K562 (cell line): ENCODE measurements at places on chromosomes 16 and 17. TPM values are rescaled to one million over a fixed set of nuclear protein-coding genes. Genes with fewer than 3 reads are reported as not detected.

The KRTAP17-1 gene
- total RNA-seq = not detected in 2 replicates

- H3K36me3 ChIP-seq = no peaks in the 10 kb centered on the region
- no peak overlapping the region for H3K27ac ChIP-seq
- H3K4me3 ChIP-seq = no peak overlapping the region
- DNase-seq = no peak
- H3K27me3 ChIP-seq = peaks cover 12% of the 10 kb centered on the region
- H3K4me1 ChIP-seq = no peaks in the 10 kb centered on the region
Observed at GRCh38 chr17:40718930-40719329, 15.4 kb upstream of the KRT24 start.

The ASGR2 gene
- 0.29 TPM in 1 of 2 replicates, not detected in the other for total RNA-seq

DNA sequence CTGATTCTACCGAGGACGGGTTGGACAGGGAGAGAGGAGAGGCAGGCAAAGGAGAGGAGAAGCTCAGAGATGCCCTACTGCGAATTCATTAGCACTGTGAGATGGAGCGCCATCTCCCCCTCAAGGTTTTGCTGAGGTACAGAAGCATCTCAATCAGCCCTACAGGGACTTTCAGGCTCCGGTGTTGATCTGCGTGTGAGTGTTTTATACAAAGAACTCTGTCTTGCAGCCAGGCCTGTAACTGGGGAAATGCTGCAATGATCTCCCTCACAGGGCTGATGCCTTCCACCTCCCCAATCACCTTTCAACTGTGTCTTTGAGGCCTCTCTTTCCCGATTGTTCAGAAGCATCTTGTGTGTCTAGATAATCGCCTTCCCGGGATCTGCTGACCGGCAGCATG, 74.8 kb downstream of the IRX6 start:
- no peak for DNase-seq
- no peak overlapping the region for H3K27ac ChIP-seq
- H3K4me3 ChIP-seq = no peak overlapping the region
- H3K27me3 ChIP-seq = peaks cover 9% of the 10 kb centered on the region

The SLC12A3 gene
- not detected in 2 replicates for total RNA-seq

GRCh38 chr17:78705071-78705470, 77.0 kb downstream of the CYTH1 start:
- no peak overlapping the region for H3K27ac ChIP-seq
- H3K36me3 ChIP-seq = peaks cover 35% of the 10 kb centered on the region; the same call in 1 of the 3 replicates
- peaks cover 5% of the 10 kb centered on the region; the same call in 1 of the 2 replicates for H3K4me1 ChIP-seq
- no peak for DNase-seq

The IRX3 gene
- not detected in 2 replicates for total RNA-seq

The SLC9A5 gene
- total RNA-seq = 2.5 and 3.1 TPM in 2 replicates

The CTRB1 gene
- 2.3 and 5.3 TPM in 2 replicates for total RNA-seq

The SPATA22 gene
- total RNA-seq = 0.33 TPM in 1 of 2 replicates, not detected in the other

The KRTAP3-1 gene
- not detected in 2 replicates for total RNA-seq
